ENCODE measurements at places on chromosomes 6 and 20.
A peak's percentile ranks its signal among the peaks of the same experiment; 100 is the strongest.

- no peak for DNase-seq
These were observed 31.6 kb upstream of the FOXC1 start for GRCh38 chr6:1577896-1578745.

GRCh38 chr20:24407151-24407550 lies 62.3 kb upstream of the SYNDIG1 start:
- no peak for DNase-seq

DNA sequence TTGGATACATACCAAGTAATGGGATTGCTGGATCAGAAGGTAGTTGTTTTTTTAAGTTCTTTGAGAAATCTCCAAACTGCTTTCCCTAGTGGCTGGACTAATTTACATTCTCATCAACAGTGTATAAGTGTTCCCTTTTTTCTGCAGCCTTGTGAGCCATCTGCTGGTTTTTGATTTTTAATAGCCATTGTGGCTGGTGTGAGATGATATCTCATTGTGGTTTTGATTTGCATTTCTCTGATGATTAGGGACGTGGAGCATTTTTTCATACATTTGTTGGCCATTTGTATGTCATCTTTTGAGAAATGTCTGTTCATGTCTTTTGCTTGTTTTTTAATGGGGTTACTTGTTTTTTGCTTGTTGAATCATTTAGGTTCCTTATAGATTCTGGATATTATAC lies 34.8 kb downstream of the TOP1 start:
- no peak for DNase-seq

DNA sequence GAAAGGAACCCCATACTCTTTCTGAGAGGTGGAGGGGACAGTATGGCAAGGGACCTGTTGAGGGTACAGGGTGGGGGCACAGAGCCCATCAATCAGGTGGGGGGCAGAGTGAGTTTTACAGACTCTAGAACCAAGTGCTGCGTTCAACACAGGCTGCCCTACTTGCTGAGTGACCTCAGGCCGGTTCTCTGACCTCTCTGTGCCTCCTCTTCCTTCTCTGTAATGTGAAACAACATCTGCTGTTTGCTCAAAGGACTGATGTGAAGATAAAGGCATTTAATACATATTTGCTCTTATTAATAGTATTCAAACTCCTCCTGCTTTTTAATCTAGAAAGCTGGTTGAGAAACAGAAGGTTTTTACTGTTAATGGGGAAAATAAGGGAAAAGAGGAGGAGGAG lies 25.9 kb upstream of the APMAP start:
- DNase-seq = no peak

DNA sequence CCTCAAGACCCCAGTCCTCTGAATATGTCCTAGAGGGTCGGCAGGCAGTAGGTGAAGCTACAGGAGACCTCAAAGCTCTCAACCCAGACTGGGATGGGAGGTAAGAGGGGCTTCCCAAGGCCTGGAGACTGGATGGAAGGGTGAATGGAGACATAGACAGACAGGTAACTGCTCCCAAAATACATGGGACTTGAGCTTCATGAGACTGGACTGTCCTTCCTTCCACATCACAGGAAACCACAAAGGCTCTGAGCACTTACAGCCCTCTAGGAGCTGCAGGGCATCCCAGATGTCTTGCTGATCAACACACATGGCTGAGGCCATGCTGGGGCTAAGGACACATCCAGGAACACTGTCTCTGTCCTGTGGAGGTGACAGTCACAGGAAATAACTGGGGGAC lies 11.6 kb downstream of the HSPA12B start:
- no peak for DNase-seq

- no peak for DNase-seq
These were observed 25.8 kb upstream of the CARMIL1 start for GRCh38 chr6:25253351-25253750.

GRCh38 chr6:27332692-27333641 lies 20.9 kb upstream of the POM121L2 start:
- peak; percentile 51 for DNase-seq

GRCh38 chr6:113137426-113137825 lies 719.7 kb upstream of the MARCKS start:
- peak; percentile 84 for DNase-seq

GRCh38 chr6:139112146-139112545 lies 22.7 kb upstream of the HECA start:
- no peak for DNase-seq

- DNase-seq = peak; percentile 31
These were observed at the start of gene APOBEC2 for GRCh38 chr6:41053041-41053440. Gene APOBEC2 (plus strand): TSS chr6:41053202. CDS start chr6:41053348, 146 bp downstream.

- no peak for DNase-seq
These were observed 1.9 kb upstream of the CDYL start for GRCh38 chr6:4774296-4774695.

GRCh38 chr6:158026054-158026900 lies 44.6 kb downstream of the SYNJ2 start:
- peak; percentile 89 for DNase-seq

DNA sequence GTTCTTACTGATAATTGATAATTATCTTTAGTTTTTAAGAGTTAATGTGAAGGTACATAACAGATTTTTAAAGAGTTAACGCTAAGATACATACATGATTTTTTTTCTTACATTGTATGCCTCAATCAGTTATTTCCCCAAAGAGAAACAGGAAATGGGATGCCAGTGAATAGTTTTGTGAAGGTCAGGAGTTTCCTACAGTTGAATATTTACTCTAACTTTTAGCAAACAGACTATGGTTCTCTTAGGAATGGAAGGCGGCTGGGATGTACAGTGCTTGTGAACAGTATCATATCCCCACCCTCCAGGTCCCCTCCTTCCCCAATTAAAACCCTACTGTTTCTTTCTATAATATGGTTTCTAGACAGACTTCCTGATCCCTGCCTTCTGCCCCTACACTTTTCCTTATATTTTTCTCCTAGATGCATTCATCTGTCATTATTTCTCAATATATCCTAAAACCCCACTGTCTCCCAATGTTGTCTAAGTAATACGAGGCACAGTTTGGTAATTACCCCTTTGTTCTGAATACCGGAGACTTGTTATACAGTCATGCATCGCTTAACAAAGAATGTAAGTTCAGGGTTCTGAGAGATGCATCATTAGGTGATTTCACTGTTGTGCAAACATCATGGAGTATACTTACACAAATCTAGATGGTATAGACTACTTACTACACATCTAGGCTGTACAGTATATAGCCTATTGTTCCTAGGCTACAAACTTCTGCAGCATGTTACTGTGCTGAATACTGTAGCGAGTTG lies 29.2 kb downstream of the SLC35A1 start:
- DNase-seq = no peak
